ENCODE measurements at places on chromosomes 2 and 18.

GRCh38 chr2:235835810-235836209, 332.4 kb downstream of the GBX2 start:
- no peak for DNase-seq

DNA sequence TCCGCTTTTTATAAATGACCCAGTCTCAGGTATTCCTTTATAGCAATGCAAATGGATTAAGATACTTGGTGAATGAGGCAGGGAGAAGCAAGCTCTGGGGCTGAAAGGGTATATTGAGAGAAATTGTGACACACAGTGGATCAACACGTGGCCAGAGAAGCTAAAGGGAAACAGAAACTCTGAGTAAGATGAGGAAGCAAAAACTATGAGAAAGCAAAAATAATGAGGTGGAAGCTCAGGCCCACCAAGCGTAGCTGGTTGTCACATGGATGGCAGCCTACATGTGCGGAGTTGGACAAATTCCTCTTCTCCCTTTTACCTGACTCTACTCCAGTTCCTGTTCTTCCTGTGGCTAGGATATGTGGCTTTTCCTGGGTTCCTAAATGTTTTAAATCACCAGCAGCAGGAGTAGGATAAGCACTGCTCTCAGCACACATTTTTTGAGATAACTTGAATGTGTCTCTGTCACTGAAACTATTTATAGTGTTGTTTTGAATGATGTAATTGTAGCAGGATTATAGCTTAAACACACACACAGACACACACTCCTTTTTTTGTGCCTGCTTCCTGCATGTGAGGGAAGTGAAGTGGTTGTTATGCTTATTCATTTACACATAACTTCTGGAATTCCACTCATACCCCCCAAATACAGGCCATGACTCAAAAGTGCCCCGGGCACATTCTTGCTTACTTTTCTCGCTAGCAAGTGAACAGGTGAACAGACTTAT, 30.1 kb upstream of the EPC2 start:
- peak; percentile 2 for DNase-seq

GRCh38 chr2:3768960-3769765, 65.8 kb downstream of the DCDC2C start:
- no peak for DNase-seq

DNA sequence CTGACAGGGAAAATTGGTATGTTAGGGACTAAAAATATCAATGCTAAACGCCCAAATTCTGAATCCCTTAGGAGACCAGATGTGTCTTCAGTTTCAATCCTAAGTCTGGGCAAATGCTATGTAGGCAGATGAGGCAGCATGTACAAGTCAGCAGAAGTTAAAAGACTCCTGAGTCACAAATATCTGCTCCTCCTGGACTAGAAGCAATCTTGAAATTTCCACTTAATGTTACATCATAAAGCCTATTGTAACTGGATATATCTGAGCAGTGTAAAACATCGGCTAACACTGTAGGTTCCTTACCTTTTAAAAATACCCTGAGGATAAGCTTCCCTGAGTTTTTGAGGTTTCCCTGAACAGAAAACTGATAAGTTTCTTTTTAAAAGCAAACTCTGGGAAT, 1087.6 kb upstream of the PIK3C3 start:
- DNase-seq = peak; percentile 45

GRCh38 chr18:46433121-46433826, 223.7 kb downstream of the LOXHD1 start:
- DNase-seq = no peak

Data from AG04450 (cell line).